ENCODE measurements at places on chromosomes 12 and 14.

GRCh38 chr12:13915096-13915495 is 66.3 kb downstream of the GRIN2B start:
- no peak for DNase-seq

- no peak for DNase-seq
These were observed 3.4 kb upstream of the TEX22 start for GRCh38 chr14:105394714-105395537.

DNA sequence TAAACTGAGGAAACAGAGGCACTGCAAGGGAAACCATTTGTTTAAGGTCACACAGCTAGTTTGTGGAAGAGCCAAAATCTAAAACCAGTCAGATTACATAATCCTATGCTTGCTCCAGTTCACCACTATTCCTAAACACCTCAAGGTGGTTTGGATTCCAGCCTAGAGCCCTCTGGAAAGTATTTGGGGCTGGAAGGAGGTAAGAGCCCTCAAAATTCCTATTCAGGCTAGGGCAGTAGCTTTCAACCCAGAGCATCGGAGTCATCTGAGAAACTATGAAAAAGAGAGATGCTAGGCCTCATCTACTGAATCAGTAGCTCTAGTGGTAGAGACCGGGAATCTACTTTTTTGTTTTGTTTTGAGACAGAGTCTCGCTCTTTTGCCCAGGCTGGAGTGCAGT is 16.0 kb upstream of the SPPL3 start:
- no peak for DNase-seq

- no peak for DNase-seq
These were observed 28.2 kb upstream of the CPSF6 start for GRCh38 chr12:69211160-69211559.

GRCh38 chr14:95044463-95045105 is 112.7 kb downstream of the DICER1 start:
- DNase-seq, result no peak

DNA sequence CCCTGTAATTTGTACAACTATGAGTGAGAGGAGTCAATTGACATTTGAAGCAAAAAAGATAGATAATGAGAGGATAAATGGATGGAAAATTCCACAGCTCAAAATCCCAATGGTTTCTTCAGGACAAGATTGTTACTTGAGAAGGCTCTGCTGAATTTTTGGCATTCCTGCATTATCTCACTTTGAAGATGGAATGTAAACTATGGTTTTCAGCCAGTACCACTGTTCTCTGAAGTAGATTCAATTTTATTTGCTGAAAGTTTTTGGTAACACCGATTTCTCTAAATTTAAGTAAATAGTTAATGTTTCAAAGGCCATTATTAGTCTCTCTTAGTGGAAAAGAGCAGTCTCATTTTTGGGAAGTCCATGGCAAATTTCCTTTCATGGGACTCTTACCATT is 121.9 kb upstream of the SLC38A2 start:
- no peak for DNase-seq

- no peak for DNase-seq
These were observed 59.9 kb downstream of the ZFYVE21 start for GRCh38 chr14:103775506-103775905.

DNA sequence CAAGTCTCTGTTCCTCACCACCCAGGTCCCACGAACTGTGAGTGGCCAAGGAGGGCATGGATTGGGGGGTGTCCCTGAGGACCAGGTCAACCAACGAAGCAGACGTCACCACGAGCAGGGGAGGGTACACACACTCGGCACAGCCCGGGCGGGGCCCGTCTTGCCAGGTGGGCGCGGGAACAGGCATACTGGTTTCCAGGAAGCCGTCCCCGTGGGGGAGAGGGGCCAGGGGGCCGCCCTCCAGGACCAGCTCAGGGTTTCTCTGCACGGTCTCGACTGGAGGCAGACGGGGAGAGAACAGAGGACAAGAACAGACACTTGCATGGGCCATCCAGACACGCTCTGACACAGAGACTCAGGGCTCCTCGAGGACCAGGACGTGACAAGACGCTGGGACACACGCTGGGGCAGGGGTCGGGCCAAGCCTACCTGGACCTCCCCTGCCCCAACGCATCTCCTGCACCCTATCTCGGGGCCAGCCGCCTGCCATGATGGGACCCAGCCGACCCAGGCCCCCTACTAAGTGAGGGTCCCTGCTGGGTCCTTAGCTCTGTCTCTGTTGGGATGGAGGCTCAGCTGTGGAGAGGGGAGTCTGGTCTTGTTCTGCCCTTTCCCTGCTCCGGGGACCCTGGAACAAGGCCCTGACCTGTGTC is 11.3 kb downstream of the ARL6IP4 start:
- no peak for DNase-seq

DNA sequence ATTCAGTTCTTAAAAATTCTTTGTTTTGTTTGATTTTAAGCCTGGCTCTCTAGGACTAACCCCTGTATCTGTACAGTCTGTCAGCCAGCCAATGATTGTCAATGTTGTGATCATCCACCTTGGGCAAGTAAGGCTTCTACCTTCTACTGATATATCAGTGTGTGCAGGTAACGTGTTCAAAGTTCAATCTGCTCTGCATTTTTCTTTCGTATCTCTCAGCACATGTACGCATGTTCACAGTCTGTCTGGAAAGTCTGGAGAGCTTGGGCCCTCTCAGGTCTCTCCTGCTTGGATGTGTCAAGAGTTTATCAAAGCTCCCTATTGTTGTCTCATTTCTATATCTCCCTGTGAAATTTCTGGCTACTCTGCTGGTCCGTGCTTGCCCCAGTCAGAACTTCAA is 138.6 kb upstream of the VRK1 start:
- DNase-seq, result no peak

DNA sequence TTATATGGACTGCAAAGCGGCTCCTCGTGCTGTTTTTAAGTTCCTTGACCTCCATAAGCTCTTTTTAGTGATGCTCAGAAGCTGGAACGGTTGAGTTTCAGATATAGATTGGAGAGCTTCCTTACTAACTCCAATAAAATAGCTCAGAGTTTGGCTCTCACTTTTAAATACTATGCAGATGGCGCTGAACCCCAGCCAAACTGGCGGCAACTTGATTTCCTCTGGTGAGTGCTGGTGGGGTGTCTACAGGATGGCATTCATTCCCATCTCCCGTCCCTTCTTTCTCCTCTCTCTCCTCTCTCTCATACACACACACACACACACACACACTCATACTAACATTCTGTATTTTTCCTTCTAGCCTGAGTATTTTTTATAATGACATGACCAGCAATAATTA is 346.3 kb downstream of the ETNK1 start:
- DNase-seq, result no peak

- no peak for DNase-seq
These were observed 38.9 kb downstream of the NIN start for GRCh38 chr14:50792051-50792477.

DNA sequence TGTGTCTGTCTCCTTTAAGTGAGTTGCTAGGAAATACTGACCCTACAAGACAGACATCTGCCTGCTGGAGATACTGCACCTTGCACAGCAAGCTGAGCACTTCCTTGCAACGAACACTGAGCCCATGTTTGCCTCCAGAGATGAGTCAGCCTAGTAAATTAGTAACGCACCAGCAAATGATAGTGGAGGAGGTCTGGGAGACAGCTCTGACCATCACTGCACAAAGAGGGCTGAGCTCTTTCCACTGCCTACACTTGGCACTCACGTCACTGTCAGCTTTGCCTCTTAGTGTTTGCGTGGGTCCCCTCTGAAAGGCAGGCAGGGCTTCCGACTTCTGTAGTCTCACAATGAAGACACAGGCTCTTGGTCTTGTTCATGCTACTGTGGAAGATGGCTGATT is 109.0 kb downstream of the APAF1 start:
- DNase-seq, result no peak

DNA sequence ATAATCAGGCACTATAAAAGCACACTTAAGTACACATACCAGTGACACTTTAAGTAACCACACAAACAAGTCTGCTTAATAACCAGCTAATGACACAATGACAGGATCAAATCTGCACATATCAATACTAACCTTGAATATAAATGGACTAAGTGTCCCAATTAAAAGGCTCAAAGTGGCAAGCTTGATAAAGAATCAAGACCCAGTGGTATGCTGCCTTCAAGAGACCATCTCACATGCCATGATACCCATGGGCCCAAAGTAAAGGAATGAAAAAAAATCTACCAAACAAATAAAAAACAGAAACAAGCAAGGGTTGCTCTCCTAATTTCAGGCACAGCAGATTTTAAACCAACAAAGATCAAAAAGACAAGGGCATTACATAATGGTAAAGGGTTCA is 470.4 kb downstream of the TRHDE start:
- no peak for DNase-seq

- DNase-seq, result no peak
These were observed 13.2 kb downstream of the STK38L start for GRCh38 chr12:27257104-27257843.

DNA sequence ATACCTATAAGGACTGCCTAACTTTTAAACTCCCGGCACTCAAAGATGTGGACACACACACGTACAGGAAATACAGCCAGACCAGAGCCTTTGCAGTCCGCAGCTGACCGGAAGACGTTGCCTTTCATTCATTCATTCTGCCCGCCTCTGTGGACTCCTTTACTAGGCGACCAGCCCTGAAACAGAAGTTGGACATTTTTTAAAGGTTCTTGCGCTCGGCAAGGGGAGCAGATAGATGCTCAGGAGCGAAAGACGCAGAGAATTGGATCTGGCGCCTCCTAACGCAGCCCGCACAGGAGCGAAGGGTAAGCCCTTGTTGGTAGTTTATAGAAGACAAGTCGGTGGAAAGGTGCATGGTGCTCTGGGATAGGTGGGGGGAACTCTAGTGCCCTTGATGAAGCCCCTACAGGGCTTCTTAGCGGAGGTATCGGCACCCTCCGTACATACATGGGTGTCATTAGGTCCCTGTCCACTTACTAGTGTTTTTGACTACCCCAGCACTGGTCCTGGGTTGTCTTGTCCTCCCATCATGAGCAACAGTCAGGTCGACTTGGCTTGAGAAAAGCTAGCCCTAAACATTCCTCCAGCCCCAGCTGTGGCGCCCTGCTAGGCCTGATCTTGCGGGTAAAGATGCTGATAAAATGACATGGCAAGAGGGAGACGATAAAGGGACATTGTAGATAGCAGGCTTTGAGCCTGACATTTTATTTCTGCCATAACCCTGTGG is at the start of gene KDM2B:
Gene KDM2B (minus strand): TSS at position 65 of the 727 bp plus-strand sequence. CDS start 112 bp downstream, outside the sequence.
- no peak for DNase-seq

- DNase-seq, result no peak
These were observed 85.7 kb downstream of the BORCS5 start for GRCh38 chr12:12442548-12443071.
